ENCODE measurements at places on chromosomes 16 and 17.

- H3K4me1 ChIP-seq, result peaks cover 13% of the 10 kb centered on the region
- H3K36me3 ChIP-seq, result no peaks in the 10 kb centered on the region
- peak; percentile 53 for DNase-seq
- no peaks in the 10 kb centered on the region for H3K27me3 ChIP-seq
- H3K27ac ChIP-seq, result peak overlapping the region; percentile 21
Measured at GRCh38 chr17:71273441-71273840, 847.4 kb upstream of the SOX9 start.

DNA sequence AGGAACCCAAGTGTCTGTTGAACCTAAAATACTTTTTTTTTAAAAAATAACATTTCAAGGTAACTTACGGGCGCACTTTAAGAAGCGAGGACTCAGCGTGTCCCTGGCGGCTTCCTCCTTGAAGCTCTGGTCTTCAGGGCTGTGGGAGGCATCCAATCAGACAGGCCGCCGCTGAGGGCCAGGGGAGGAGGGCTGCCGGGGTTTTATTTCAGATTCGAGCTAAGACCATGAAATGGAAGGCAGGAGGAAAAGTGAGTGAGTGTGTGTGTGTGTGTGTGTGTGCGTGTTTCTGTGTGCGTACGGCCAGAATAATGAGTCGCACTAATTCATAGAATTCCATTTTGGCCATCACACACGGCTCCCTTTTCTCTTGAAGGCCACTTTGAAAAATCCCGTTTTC lies 41.1 kb downstream of the C16orf78 start:
- DNase-seq, result no peak
- H3K27ac ChIP-seq, result no peak overlapping the region
- no peaks in the 10 kb centered on the region for H3K27me3 ChIP-seq

DNA sequence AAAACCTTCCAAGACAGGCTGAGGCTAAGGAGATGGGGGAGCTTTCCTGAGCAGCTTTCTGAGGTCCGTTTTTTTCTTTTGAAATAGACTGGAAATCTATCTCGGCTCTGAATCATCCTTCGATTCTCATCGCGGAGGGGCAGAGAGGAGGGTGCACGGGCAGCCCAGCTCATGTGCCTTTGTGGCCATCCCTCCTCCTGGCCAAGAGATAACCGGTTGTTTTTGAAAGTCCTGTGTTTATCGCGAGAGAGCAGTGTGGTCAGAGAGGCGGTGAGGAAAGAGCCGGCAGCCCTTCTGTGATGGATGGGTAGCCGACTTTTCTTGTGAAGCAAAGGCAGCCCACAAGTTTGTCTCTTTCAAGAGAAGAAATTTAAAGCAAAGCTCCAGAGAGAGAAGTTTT lies 191.6 kb downstream of the CCDC182 start:
- peaks cover 9% of the 10 kb centered on the region for H3K4me1 ChIP-seq
- no peak for DNase-seq
- H3K36me3 ChIP-seq, result no peaks in the 10 kb centered on the region
- H3K27ac ChIP-seq, result no peak overlapping the region

DNA sequence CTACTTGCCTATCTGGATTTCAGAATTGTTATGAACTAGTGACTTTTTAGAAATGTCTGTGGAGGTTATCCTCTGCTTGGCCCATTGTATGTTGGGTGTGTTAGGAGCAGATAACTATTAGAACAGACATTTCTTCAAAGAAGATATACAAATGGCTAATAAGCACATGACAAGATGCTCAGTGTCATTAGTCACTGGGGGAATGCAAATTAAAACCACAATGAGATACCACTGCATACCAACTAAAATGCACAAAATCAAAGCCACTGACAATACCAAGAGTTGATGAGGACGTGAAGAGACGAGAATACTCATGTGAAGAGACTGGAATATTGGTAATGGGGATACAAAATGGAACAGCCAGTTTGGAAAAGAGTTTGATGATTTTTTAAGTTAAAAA lies 39.2 kb downstream of the CEP112 start:
- no peak overlapping the region for H3K27ac ChIP-seq
- peak; percentile 34 for DNase-seq
- no peaks in the 10 kb centered on the region for H3K36me3 ChIP-seq
- no peak overlapping the region for H3K4me3 ChIP-seq
- H3K4me1 ChIP-seq, result peaks cover 8% of the 10 kb centered on the region

DNA sequence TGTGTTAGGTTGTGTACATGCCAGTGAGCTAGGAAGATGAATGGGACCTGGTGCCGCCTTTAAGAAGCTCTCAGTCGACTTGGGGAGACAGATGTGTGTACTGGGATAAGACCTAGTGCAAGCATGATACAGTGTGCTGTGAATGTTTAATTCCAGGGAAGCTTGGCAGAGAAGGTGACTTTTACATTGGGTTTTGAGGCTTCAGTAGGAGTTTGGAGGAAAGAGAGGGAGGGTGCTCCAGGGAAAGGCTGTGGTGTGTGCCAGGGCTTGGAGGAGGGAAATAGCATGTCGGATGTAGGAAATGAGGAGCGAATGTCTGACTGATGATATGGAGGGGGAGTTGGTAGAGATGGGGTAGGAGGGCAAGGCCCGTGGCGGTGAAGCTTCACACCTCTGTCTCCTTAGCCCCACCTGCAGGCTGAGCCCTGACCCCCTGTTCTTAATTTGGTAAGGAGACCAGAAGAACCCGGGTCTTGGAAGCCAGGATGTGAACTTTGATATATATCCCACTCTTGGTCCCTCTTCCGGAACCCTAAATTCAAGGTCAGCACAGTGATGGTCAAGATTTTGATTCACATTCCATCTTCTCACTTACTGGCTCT lies 76.6 kb downstream of the PLCG2 start:
- no peak overlapping the region for H3K27ac ChIP-seq
- H3K4me3 ChIP-seq, result no peak overlapping the region
- H3K36me3 ChIP-seq, result no peaks in the 10 kb centered on the region
- no peak for DNase-seq

GRCh38 chr17:61699032-61699431 lies 108.0 kb upstream of the NACA2 start:
- H3K36me3 ChIP-seq, result peaks cover 4% of the 10 kb centered on the region
- no peak overlapping the region for H3K27ac ChIP-seq
- H3K4me1 ChIP-seq, result no peaks in the 10 kb centered on the region
- no peak for DNase-seq
- no peaks in the 10 kb centered on the region for H3K27me3 ChIP-seq
- H3K4me3 ChIP-seq, result no peak overlapping the region

GRCh38 chr17:82583720-82584234 lies 64.2 kb downstream of the FOXK2 start:
- no peak overlapping the region for H3K4me3 ChIP-seq
- no peak for DNase-seq
- H3K27me3 ChIP-seq, result no peaks in the 10 kb centered on the region
- peaks cover 26% of the 10 kb centered on the region for H3K36me3 ChIP-seq

GRCh38 chr17:8133399-8133798 lies 9.5 kb upstream of the HES7 start:
- H3K27ac ChIP-seq, result no peak overlapping the region
- no peaks in the 10 kb centered on the region for H3K36me3 ChIP-seq
- DNase-seq, result no peak

DNA sequence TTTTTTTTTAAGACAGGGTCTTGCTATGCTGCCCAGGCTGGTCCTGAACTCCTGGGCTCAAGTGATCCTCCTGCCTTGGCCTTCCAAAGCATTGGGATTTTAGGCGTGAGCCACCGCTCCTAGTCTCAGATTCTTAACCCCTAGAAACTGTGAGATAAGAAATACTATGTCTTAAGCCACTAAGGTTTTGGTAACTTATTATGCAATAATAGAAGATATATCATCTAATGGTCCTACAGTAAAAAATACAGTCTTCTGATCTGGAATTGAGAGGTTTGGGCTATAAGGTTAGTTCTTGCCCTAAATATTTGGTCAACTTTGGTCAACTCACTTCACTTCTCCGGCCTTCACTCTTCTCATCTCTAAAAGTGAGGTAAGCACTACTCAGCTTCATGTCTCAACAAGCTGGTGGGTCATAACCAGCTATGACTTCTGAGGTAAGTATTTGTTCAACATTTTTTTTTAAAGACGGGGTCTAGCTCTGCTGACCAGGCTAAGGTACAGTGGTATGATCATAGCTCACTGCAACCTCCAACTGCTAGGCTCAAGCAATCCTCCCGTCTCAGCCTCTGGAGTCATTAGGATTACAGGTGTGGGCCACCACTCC lies 14.7 kb downstream of the RAD51D start:
- H3K27ac ChIP-seq, result no peak overlapping the region
- peaks cover 3% of the 10 kb centered on the region for H3K36me3 ChIP-seq
- no peak for DNase-seq
- no peaks in the 10 kb centered on the region for H3K27me3 ChIP-seq

- H3K27ac ChIP-seq, result peak overlapping the region; percentile 77
- no peaks in the 10 kb centered on the region for H3K36me3 ChIP-seq
- peak overlapping the region; percentile 83 for H3K4me3 ChIP-seq
- H3K4me1 ChIP-seq, result peaks cover 31% of the 10 kb centered on the region
Measured at GRCh38 chr16:87392821-87393679, 914 bp downstream of the MAP1LC3B start.

DNA sequence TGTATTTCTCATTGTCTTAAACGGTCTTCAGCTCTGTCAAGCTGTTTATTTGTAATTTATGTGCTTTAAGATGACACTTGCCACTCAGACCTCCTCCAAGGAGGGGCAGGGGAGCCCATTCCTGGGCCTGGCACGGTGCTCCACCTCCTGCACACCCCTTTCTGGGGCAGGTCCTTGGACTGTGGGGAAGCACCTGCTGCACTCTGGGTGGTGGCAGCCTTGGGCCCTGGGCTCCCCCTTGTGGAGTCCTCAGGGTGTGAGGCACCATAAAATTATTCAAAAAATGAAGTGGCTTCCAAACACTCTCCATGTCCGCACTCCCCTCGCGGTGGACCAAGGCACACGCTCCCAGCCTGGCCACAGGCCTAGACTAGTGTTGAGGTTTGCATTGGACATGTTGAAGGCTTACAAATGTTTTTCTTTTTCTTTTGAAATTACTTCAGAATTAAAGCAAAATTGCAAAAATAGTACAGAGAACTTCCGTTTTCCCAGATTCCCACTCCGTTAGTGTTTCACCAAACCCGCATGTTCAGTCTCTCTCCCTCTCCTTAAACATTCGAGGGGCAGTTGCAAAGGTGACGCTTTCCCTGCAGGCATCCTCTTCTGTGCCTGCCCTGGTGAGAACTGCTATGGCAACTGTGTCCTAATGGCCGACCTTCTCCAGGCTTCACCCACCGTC lies 32.4 kb downstream of the FOXK2 start:
- no peak overlapping the region for H3K4me3 ChIP-seq
- no peaks in the 10 kb centered on the region for H3K27me3 ChIP-seq
- peak; percentile 84 for DNase-seq
- H3K4me1 ChIP-seq, result peaks cover 6% of the 10 kb centered on the region

DNA sequence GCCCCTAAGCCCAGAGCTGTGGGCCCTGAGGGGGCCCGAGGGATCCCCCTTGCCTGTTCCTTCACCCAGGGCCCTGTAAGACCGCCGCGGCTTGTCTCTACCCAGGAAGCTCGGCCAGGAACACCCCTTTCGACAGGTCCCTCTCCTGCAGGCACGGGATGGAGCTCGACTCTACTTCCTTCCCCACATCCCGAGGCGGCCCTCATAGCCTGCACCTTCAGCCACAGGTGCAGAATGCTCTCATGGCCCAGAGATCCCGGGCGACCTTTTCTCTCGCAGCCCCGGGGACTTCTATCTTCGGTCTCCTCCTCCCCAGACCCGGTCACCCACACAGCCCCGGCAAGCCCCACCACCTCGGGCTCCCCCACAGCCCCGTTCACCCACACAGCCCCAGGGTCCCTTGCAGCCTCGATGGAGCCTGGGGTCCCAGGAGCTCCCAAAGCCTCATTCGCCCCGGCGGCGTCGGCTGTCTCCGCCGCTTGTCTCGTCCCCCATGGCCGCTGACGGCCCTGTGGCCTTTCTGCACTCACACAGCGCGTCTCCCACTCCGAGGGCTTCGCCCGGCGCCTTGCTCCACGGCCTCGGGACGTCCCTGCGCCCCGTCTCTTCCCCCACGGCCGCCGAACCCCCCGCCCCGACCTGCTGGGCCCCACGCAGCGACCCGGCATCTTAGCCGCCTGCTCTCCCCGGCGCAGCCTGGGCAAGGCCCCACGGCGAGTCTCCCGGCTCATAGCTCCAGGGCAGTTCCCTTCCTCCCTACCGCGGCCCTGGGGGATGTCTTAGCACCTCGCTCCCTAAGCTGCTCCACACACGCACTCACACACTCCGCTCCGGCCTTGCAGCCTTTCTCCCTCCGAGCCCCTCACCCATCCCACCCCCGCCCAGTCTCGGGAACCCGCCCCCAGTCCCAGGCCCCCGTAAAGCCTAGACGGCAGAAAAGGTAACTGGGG lies 650 bp downstream of the KIAA0753 start:
- peak overlapping the region; percentile 81 for H3K27ac ChIP-seq
- no peaks in the 10 kb centered on the region for H3K27me3 ChIP-seq
- H3K36me3 ChIP-seq, result peaks cover 16% of the 10 kb centered on the region
- peak overlapping the region; percentile 91 for H3K4me3 ChIP-seq
- peak; percentile 80 for DNase-seq

- H3K36me3 ChIP-seq, result no peaks in the 10 kb centered on the region
Measured at GRCh38 chr17:6420173-6420641, 14.7 kb downstream of the AIPL1 start.

GRCh38 chr16:24524855-24525677 lies 14.3 kb upstream of the RBBP6 start:
- no peak overlapping the region for H3K4me3 ChIP-seq
- no peaks in the 10 kb centered on the region for H3K36me3 ChIP-seq
- no peaks in the 10 kb centered on the region for H3K27me3 ChIP-seq
- no peak for DNase-seq

DNA sequence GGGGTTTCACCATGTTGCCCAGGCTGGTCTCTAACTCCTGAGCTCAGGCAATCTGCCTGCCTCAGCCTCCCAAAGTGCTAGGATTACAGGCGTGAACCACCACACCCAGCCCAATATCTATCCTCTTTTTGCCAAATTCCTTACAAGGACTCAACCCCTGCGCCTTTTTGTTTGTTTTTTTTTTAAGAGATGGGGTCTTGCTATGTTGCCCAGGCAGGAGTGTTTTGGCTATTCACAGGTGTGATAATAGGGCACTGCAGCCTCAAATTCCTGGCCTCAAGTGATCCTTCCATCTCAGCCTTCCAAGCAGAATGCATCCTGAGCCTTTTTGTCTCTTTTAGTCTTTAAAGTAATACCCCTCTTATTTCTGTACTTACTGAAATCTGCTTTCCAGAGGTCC lies 17.0 kb downstream of the SP2 start:
- no peak for DNase-seq
- no peaks in the 10 kb centered on the region for H3K27me3 ChIP-seq
- H3K36me3 ChIP-seq, result no peaks in the 10 kb centered on the region
- no peak overlapping the region for H3K4me3 ChIP-seq
- H3K4me1 ChIP-seq, result no peaks in the 10 kb centered on the region

DNA sequence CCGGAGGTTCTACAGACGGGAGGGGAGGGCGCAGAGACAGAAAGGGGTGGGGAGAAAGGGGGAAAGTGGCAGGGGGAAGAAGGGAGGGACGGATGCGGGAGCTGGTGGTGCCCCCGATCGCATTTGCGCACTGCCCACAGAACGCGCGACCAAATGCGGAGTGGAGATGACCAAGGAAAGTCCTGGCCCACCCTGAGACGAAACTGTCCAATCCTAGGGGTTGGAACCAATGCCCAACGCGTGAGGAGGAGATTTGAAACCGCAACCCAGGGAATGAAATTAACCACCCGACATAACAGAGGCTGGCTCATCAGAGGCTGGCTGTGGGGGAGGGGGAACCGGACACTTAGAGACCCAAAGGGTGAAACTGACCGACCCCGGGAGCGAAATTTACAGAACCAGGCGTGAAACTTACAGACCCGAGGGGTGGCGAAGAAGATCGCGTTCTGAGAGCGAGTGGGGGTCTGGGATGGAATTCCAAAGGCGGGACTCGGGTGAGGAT lies 1.4 kb downstream of the HES7 start:
- peak overlapping the region; percentile 75 for H3K4me3 ChIP-seq
- peak; percentile 72 for DNase-seq
- H3K36me3 ChIP-seq, result no peaks in the 10 kb centered on the region
- no peak overlapping the region for H3K27ac ChIP-seq
- H3K27me3 ChIP-seq, result no peaks in the 10 kb centered on the region
